ENCODE measurements at places on chromosomes 12 and 14.

DNA sequence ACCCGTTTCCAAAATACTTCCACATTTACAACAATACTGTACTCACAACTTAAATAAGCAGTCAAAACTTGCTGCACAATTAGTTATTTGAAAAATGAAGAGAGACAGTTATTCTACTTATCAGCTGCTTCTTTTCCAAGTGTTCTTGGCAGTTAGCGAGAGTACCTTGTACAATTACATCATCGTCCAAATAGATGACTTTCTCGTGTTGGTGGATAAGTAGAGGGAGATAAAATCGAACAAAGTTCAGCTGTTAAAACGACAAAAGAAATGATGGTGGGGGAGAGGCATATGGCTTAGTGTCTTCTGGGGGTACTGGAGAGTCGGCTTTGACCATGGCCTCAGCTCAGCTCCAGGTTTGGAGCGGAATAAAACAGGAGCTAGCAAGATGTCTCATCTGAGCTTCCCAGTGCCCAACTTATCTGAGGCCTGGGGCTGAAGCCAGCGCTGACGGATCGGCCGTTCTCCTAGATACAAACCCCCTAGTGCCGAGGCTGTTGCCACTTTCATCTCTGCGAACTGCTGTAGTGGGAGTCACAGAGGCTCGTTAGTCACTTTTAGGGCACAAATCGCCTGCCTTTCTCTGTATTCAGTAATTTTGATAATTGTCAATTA lies 31.7 kb downstream of the TDG start:
- DNase-seq: no peak

DNA sequence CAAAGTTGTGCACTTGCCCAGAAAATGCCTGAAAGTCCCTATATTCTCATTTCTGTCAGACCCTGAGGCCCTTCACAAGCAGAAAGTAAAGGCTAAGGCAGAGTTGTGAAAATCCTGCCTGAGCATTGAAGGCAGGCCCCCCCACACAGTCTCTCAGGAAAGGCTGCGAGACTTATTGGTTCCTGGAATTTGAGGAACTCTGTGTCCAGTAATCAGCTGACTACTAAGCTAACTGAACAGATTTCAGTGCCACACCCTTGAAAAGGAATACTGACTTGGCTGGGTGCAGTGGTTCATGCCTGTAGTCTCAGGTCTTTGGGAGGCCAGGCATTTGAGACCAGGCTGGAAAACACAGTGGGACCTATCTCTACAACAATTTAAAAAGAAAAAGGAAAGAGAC lies 21.1 kb upstream of the PPP2R5E start:
- DNase-seq: no peak

DNA sequence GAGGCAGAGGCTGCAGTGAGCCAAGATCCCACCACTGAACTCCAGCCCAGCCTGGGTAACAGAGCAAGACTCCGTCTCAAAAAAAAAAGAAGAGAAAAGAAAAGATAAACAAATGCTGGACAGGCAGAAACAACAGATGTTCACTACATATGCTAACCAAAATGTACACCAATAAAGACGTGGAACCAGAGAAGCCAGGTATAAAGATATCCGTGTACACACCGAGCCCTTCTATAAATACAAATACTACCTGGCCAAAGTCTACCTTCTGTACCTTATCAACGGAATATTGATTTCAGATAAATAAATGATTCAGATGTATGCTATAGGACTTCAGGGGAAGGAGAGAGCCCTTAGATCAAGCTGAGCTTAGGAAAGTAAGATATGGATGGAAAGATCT lies 10.8 kb upstream of the KRT8 start:
- DNase-seq: no peak

DNA sequence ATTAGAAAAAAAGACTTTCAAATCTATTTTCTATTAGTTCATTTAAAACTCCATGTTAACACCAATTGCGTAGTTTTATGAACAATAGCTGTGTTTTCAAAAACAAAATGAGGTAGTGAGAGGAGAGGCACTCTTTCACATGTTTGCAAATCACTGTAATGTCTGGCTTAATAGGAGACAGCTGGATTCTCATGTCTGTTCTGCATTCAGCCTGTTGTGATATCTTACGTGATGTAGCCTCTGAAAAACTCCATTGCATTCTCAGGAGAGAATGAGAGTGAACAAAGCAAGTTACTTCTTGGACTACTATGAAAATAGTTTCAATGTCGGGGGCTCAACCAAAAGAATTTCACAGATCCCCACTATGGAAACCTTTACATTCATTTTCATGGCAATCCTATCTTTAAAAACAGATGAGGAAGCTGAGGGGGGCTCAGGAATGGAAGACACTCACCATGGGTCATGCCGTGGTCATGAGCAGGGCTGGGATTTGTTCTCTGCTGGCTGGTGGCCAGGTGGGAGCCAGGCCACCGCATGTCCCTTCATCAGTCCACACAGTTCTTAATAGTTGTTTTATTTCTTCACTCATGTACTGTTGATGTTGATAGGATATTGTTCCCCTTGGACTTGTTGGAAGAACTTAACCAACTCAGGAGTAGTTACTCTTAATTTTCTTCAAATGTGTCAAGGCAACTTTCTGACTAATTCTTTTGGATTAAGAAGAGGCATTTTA lies 346.2 kb upstream of the FAR2 start:
- DNase-seq: no peak

DNA sequence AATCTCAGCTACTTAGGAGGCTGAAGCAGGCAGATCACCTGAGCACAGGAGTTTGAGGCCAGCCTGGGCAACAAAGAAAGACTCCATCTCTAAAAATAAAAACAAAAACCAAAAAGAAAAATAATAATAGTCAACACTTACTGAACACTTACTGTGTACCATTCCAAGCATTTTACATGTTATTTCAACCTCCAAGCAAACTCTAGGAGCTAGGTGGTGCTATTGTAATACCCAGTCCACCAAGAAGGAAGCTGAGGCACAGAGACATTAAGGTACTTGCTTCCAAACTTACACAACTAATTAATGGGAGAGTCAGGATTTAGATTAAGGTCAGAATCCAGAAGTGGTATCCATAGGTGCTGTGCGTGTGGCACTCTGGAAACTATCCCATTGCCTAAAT lies 13.7 kb upstream of the OR6J1 start:
- no peak for DNase-seq
